ENCODE measurements at places on chromosomes 11 and 22.
A peak's percentile ranks its signal among the peaks of the same experiment; 100 is the strongest.

- DNase-seq: no peak
Observed at GRCh38 chr11:113384551-113384950, 3.0 kb upstream of the ANKK1 start.

- no peak for DNase-seq
Observed at GRCh38 chr11:70124321-70125000, 46.3 kb downstream of the ANO1 start.

DNA sequence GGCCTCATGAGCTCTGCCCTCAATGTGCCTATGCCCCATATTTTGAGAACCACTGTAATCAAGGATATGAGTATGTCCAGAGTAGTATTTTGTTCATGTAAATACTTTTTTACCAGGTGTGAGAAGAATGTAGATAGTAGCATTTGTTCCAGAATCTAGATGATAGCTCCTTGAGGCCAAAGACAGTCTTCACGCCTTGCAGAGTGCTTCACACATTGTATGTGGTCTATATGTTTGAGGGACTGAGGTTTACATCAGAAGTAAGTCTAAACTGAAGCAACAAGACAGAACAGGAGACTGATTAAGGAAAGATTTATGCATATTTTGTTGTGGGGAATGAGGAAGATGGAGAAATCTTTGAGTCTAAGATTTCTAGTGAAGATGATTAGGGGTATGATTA, 12.5 kb downstream of the CEP57 start:
- no peak for DNase-seq

DNA sequence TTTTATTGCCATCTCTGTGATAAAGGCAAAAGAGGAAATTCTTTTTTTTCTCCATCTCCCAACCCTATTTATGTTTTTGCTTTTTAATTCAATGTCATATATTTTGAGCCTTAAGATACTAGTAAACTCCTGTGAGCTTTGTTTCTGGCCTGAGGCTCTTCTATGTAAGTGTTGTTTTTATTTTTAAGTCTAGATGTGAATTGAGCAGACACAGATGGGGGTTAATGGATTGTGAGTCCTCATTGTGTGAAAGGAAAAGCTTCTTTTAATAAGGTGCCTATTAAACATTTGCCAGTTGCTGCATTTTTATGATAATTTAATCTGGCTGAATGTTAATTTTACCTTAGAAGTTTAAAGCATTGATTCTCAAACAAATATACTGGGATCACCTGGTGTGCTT, 2337.9 kb upstream of the RAG2 start:
- no peak for DNase-seq

DNA sequence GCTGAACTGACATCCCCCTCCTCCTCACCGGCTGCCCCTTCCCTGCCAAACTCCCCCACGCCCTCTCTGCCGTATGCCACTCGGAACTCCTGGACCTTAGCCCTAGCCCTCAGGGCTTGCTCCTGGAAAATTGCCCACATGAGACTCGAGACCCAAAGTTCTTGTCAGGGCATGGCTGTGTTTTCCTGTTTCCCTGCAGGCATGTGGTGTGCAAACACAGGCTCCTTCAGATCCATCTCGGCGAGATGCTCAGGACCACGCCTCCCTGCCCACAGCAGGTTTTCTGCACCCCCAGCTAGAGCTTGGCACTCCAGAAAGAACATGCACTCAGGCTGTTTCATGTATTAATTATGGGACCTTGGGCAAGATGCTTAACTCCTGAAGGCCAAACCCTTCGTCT, 1480.4 kb downstream of the BRD1 start:
- DNase-seq: no peak

DNA sequence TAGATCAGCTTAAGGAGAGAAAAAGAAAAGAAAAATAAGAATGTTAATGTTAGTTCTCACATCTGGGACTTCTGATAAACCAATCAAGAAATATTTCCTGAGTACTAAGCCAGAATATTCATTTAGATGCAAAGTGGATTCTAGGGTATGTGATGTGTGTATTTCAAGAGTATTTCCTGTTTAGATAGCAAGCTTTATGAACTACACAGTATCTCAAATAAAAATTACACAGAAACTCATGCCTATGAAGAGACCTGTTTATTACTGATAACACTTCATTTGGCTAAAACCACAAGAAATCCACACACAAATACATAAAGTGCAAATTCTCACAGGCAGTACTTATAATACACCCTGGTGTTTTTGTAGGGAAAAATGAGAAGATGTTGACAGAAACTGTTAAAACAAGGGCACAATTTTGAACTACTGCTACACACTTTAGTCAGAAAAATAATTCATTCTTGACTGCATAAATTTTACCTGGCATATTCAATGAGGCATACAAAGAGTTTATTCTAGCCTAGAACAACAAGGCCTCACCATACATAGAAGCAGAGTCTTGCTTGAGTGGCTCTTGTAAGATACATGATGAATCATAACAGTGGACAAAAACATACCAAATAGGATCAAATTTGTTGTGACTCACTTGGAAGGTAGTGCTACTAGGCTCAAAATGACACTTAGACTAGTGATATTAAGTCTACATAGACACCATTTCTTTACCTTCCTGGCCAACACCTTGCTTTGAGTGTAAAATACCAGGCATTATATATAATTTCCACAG, 18.8 kb upstream of the P4HA3 start:
- DNase-seq: no peak

DNA sequence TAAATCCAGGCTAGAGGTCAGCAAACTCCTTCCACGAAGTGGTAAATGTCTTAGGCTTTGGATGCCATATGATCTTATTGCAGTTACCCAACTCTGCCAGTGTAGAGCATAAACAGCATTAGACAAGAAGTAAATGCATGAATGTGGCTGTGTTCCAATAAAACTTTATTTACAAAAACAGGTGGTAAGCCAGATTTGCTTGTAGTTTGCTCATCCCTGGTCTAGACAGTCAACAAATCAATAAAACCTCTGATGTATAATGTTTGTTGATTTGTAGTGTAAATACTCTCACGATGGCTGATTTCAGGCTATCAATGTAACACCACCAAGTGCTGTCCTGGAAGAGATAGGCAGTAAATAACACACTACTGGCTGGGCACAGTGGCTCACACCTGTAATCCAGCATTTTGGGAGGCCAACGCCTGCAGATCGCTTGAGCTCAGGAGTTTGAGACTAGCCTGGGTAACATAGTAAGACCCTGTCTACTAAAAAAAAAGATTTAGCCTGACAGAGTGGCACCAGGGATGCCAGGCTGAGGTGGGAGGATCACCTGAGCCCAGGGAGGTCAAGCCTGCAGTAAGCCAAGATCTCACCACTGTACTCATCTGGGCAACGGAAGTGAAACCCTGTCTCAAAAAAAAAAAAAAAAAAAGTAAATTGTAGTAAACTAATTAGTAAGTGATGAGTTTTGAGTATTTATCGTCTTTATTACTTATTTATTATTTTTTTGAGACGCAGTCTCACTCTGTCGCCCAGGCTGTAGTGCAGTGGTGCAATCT, 6.9 kb upstream of the CATSPER1 start:
- DNase-seq: no peak

DNA sequence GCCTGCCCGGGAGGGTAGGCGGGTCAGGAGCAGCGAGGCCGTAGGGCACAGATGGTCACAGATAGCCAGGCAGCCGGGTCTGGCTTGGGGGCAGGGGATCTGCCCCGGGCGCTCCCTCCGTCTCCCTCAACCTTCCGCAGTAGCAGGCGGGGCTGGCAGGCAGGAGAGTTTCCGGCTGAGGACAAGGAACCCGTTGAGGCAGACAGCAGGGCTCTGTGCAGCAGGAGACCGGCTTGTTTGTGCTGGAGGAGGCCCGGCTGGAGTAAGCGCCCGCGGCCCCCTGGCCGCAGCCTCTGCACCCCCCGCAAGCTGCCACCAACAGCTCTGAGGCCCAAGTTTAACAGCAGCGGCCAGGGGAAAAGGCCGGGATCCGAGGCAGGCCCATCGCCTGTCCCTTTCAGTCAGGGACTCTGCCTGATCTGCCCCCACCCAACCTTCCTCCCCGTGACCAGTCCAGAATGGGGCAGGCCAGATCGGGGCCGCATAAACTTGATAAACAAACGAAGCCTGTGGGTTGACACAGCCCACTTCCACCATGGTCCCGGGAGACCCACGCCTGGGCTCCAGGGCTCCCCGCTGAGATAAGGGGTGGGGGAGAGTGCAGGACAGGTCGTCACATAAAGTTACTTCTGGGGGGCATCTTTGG, 13.6 kb downstream of the SCARF2 start:
- peak; percentile 82 for DNase-seq

DNA sequence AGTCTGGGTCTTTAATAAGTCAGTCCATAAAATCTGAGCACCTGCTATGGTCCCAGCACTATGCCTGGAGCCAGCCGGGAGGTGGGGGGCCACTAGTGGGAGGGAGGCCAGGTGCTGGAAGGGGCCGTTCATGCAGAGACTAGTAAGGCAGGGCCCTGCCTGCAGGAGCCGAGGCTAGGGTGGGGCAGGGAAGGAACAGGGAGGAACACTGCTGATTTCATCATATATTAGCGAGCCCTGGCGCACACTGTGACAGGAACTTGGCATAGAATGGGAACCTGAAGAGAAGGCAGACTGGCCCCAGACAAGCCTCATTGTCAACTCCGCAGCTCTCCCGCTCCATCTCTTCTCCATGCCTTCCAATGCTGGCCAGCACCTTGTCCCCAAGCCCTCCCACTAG, 7.1 kb downstream of the VSIG10L2 start:
- peak; percentile 60 for DNase-seq

- DNase-seq: no peak
Observed at GRCh38 chr11:108609682-108610081, 16.1 kb upstream of the EXPH5 start.

DNA sequence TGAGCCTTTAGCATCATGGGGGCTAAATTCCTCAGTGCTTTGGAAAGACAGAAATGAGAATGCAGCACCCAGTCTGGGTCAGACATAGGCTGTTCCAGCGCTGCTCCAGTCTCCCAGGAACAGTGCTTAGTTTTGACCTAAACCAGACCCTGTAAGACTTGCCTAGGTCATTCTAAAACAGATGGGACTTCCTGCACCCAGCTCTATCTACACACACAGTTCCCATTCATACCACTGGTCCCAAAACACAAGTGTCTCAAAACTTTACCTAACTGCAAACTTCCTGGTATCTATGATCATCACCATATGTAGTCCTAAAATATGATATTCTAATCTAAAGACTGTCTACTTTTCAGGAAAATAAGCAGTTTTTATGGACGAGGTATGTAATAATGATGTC, 37.9 kb downstream of the PRCP start:
- no peak for DNase-seq

- DNase-seq: peak; percentile 97
Observed at GRCh38 chr22:31489632-31490495, at the start of gene EIF4ENIF1. Gene EIF4ENIF1, minus strand, starts transcription at chr22:31489842. Its CDS starts 1,124 bp downstream, at chr22:31488718.

DNA sequence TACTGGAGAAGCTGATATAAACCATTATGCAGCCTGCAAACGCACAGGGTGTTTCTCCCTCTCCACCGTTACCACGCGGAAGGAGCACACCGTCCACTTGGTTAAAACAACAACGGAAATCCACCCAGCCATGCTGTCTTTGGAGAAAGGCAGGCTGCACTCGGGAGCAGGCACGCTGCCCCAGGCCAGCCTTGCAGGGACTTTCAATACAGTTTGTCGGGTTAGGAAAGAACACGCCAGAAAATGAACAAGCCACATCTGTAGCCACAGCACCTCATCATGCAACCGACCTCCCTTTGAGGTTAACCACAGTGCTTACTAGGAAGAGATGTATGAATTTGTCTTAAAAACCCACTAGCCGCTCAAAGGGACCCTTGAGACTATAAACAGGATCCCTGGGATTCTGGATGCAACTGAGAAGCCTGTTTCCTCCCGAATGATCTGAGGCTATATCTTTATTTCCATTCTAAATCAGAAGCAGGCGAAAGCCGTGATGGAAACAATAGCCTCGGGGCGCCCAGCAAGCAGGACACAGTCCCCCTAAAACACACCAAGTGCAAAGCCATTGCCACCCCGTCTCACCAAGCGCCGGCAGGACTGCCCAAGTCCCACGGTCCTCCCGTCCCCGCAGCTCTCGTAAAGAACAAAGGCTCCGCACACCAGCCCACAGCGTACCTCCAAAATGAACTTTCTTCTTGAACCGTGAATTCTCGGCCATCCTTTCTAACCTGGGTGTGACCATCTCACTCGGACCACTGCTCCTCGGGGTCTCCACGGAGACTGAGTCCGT, 318.9 kb downstream of the CTTN start:
- no peak for DNase-seq

DNA sequence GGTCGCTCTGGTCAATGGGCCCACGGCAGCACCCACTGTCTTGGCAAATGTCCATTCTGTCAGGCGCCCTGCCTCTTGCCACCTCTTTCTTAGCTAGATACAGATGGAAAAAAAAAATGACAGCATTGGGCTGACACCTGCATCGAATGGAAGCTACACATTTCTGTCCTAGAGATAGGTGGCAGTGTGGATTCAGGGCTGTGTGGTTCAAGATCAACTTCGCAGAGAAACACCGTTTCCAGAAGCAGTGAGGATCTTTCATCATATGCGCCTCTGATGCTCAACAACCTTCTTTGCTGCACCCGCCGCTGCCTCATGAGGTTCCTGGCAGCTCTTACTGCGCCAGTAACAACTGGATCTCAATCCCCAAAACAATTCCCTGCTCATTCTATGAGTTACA, 236.3 kb downstream of the KIRREL3 start:
- DNase-seq: no peak

GRCh38 chr11:13344818-13345217, 67.2 kb downstream of the BMAL1 start:
- DNase-seq: no peak

- peak; percentile 52 for DNase-seq
Observed at GRCh38 chr11:2777386-2777785, 77.6 kb upstream of the KCNQ1OT1 start.

DNA sequence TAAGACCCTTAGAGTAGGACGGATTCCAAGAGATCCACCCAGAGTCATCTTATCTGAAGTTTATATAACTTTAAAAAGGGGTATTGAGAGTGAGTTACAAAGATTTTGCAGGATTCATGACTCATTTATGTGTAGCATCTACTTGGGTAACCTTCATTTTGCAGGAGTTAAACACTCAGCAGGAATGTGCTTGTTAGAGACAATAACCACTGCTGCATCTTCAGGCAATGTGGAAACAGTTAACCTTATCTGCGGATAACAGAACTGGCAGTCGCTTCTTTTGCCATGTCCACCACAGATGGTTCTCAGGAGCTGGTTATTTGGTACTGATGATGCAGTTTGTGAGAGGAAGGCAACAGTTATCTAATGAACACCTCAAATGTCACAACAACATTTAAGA, 417.9 kb upstream of the DDI1 start:
- no peak for DNase-seq

GRCh38 chr22:47012589-47013370, 250.3 kb downstream of the TBC1D22A start:
- DNase-seq: peak; percentile 81

- peak; percentile 89 for DNase-seq
Observed at GRCh38 chr22:22558972-22559603, at the start of gene PRAME. Gene PRAME, minus strand, starts transcription at chr22:22559265. Its CDS starts 2,433 bp downstream, at chr22:22556832.
